ENCODE measurements at places on chromosomes 5 and 9.

GRCh38 chr5:149936044-149936699 lies 8.4 kb downstream of the PDE6A start:
- no peak for DNase-seq

GRCh38 chr9:130336885-130337284 lies 71.3 kb downstream of the HMCN2 start:
- no peak for DNase-seq

DNA sequence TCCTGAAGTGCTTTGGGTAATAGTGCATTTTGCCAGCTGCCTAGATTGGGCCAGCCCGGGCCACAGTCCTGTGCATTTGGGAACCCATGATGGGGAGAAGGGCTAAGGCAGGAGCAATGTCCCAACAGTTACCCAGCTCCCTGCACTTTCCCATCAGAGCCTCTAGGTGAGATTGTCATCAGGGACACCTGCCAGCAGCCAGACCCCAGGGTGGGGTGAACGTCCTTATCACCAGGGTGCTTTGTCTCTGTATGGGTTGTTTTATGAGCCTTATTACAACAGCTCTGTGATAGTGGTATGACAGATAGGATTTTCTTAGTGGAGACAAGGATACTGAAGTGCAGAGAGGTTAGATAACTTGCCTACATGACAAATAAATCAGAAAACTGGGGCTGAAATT lies 365.7 kb downstream of the OSTF1 start:
- DNase-seq: no peak

DNA sequence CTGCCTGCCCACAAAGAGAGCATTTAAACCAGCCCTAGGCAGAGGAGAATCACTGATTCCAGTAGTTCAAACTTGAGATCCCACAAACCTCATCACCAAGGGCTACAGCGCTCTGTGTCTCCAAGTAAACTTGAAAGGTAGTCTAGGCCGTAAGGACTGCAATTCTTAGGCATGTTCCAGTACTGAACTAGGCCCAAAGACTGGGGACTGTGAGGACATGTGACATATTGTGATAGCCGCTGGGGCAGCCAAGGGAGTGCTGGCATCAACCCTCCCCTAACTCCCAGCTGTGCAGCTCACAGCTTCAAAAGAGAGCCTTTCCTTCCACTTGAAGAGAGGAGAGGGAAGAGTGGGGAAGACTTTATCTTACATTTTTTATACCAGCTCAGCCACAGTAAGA lies 291.0 kb upstream of the PRR16 start:
- DNase-seq: no peak

GRCh38 chr5:7753596-7753995 lies 97.3 kb downstream of the CFAP90 start:
- DNase-seq: no peak

DNA sequence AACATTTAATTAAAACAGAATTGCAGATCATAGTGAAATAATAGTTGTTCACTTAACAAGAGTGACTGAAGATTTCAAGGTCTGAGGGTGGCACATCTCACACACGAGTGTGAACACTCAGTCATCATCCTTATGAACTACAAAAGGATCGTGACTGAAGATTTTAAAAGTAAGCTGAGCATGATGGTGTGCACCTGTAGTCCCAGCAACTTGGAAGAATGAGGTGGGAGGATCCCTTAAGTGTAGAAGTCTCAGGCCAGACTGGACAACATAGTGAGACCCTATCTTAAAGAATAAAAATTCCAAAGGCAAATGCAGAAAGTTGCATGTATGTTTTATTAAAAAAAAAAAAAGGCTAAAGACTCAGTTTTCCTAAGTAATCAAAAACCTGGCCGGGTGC lies 22.4 kb upstream of the ATP6V1G1 start:
- DNase-seq: no peak

DNA sequence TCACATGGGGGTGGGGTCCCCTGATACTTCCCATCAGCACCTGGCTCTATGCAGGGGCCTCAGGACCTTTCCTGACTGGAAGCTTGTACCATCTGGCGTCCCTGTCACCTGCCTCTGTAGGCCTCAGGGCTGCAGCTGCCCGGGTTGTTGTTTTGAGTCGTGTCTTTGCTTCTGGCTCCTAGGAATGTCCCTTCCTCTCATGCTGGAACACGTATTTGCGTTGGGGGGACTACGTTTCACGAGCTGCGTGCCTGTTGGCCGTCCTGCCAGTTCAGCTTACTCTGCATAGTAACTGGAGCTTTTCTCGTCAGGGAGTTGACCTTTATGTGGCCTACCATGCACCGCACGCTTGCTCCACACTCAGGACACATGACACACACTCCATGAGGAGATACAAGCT lies 54.9 kb upstream of the IRX4 start:
- no peak for DNase-seq

DNA sequence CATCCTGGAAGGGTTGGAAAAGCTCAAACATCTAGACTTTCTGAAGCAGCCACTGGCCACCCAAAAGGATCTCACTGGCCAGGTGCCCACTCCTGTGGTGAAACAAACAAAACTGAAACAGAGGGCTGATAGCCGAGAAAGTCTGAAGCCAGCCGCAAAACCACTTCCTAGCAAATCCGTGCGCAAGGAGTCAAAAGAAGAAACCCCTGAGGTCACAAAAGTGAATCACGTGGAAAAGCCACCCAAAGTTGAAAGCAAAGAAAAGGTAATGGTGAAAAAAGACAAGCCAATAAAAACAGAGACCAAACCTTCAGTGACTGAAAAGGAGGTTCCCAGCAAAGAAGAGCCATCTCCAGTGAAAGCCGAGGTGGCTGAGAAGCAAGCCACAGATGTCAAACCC lies 87.6 kb downstream of the MAP1B start:
- no peak for DNase-seq

DNA sequence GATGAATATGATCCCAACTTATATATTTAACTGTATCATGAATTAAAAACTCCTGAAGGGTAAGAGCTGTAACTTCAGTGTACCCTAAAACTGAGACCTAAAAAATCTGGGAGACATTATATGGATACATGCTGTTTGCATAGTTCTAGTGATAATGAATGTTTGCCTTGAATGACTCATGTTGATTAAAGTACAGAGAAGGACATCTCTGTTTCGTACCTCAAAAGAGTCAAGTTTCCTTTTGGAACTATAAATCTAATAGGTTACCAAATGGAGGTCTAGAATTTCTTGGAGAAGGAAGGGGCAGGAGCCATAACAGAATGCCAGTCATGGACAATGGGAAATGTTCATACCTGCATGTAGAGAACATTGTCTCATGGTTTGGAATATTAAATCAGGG lies 168.1 kb downstream of the SNCAIP start:
- no peak for DNase-seq

GRCh38 chr5:132150565-132150964 lies 77.0 kb downstream of the CSF2 start:
- no peak for DNase-seq

DNA sequence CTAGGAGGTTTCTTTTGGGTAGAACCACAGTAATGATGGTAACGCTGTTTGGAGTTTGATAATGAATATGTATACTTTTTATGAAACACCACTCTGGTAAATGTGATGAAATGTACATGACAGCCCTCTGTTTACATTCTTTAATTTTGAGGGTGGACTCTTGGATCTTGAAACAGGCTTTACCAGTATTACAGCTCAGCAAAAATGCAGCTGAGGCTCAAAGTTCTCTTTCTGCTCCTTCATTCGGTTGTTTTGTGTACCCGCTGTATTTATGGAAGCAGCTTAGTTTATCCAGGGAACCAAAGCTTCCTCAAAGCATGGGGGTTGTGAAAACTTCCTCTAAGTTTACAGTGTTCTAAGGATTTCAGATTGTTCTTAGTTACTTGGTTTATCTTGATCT lies 11.1 kb downstream of the GAPVD1 start:
- no peak for DNase-seq

DNA sequence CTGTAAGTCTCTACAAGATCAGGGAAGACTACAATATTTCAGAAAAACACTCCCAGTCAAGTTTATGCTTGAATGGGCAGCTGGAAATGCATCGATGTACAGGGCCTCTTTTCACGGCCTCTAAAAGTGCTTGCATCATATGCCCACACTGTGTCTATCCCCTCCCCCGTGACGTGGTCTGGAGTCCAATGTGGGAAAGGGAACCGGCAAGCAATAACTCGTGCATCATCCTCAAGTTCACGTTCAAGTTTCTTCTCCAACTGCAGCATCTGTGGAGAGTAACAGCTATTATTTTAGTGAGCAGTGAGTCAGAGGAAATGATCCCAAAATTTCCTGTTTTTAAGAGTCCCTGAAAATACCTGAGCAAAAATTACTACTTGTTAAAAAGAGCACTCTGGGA lies 22.3 kb downstream of the ATPSCKMT start:
- DNase-seq: no peak

GRCh38 chr9:134314950-134315715 lies 11.1 kb upstream of the RXRA start:
- no peak for DNase-seq

- DNase-seq: no peak
Measured at GRCh38 chr5:165130656-165131055, 1625.2 kb downstream of the MAT2B start.

GRCh38 chr9:73919712-73920111 lies 577.4 kb upstream of the RORB start:
- DNase-seq: no peak

GRCh38 chr9:14354201-14354600 lies 40.3 kb upstream of the NFIB start:
- DNase-seq: no peak

DNA sequence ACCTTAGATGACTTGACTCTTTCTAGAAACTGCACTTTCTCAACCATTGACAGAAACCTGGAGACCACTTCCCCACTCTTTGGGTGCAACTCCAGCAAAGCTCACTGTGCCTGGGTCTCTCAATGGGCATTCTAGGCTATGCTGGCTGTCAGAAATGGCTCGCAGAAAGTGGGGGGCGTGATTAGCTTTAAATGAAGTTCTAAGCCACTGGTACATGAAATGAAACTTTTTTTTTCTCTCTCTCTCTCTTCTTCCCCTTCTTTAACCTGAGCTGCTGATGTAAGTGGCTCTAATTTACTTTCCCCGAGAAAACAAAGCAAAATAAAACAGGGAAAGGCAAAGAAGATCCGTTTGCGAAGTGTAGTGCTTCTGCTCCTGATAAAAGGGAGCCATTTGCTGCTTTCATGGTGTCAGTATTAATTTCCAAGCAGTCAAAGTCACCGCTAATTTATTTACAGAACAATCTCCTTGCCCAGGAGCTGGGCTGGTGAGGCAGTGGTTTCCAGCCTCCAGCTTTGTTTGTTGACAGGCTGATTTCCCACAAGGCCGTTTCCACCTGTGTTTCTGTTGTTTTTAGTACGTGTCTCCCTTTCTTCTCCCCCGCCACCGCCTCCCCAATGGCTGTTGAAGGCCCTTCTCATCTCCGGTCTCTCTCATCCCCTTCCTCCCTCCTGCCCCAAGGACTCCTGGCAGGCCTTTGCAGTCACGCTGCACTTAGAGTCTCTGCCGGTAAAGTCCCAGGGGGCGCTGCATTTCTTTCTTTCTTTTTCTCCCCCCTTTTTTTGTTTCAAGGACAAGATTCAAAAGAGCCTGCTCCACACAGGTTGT lies 422.9 kb downstream of the EBF1 start:
- DNase-seq: peak; percentile 36

DNA sequence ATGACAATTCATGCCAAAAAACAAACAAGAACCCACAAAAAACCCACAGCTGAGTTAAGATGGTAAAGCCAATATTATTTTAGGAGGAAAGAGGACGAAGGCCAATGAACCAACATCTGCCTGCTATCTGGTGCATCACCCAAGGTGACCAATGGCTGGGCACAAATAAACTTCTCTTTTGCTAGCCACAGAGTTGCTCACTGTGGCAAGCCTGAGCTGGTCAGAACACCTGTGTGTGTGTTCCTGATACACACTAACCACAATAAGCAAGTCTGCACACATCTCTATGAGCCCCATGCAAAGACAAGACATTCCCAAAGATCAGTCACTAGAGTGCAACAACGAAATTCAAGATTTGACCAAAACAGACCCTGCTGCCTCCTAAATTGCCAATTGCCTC lies 63.1 kb downstream of the RNF38 start:
- DNase-seq: no peak

DNA sequence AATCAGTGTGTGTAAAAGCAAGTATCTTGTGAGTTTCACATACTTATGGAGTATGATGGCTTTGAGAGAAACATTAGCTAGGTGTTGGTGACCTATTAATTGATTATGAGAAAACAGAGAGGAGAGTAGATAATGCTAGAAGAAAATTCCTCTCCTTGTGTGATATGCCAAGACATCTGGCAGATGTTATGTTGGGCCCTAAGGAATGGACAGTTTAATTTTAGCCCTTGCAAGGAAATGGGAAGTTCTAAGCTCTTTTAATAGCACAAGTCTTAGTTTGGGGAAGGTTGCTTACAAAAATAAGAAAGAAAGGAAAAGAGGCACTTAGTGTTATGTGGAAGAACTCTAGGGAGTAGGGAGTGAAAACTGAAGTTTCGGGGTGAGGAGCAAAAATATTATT lies 5.1 kb downstream of the ZNF462 start:
- DNase-seq: no peak

- no peak for DNase-seq
Measured at GRCh38 chr9:6564360-6564759, 81.2 kb downstream of the GLDC start.

GRCh38 chr9:105693435-105694189 lies 729 bp upstream of the TMEM38B start:
- no peak for DNase-seq

DNA sequence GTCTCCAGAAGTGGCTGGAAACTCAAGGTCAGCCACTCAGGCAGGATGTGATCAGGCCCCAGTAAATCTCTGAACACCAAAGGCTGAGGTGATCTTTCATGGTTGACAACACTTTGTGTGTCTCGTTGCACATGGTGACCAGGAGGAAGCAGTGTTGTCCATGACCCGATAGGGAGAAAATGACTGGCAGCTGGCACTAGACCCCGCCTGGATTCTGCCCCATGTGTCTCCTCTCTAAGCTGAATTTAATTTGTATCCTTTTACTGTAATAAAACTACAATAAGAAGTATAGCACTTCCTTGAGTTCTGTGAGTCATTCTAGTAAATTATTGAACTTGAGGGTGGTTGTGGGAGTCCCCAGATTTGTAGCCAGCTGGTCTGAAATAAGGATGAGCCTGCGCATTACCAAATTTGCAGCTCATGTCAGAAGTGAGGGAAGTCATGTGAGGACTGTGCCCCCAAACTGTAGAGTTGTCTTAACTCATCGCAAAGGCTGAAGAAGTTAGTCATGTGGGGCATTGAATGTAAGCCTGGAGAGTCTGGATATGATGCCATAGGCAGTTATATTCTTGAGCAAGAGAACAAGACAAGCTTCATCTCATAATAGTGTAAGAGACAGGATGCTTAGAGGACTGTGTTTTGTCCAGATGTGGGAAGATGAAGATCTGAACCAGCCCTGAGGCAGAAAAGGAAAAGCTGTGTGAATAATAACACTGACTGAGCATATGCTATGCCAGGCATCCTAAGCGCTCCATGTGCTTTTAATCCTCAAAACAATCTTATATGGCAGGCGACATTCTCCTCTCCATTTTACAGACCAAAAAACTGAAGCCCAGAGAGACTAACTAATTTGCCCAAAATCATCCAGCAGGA lies 55.9 kb downstream of the TMEM215 start:
- DNase-seq: no peak

GRCh38 chr9:26264709-26265601 lies 586.7 kb upstream of the TUSC1 start:
- DNase-seq: no peak

All from H1 (cell line).